ENCODE measurements at places on chromosomes 16 and 17.

- DNase-seq = peak; percentile 30
Measured at GRCh38 chr16:22300427-22301071, 3.3 kb downstream of the POLR3E start.

DNA sequence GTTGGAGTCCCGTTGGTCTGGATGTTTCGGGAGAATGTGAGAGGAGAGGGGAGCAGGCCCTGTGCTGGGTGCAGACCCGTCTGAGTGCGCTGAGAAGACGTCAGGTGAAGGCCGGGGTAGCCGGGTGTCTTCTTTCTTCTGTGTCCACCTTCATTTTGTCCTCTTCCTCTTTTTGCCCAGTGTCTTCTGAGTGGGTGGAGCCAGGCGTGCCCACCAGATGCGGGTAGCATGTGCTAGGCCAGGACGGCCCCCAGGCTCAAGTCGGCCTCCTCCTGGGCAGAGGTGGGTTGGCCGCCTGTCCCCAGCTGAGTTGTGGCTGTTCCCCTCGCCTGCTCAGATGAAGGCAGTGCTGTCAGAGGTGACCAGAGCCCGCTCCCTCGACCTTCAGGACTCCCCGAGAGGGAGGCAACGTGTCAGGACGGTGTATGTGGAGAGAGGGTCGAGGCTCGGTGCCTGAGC, 3.5 kb downstream of the METRNL start:
- no peak for DNase-seq

DNA sequence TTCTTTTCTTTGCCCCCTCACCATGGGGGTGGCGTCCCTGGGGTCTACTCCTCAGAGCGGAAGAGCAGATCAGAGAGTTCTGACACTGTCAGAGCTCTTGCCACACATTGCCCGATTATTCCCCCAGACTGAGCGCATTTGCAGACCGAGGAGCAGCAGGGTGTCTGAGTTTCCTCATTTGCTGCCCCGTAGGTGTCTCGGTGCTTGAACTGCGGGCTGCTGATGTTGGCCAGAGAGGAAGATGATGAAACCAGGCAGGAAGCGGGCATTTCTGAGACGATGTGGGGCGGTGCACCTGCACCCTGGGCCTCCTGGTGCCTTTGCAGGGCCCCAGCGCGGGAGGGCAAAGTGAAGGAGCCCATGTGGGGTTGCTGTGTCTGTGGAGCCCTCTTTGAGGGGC, 55.2 kb downstream of the ARSG start:
- DNase-seq = peak; percentile 16

DNA sequence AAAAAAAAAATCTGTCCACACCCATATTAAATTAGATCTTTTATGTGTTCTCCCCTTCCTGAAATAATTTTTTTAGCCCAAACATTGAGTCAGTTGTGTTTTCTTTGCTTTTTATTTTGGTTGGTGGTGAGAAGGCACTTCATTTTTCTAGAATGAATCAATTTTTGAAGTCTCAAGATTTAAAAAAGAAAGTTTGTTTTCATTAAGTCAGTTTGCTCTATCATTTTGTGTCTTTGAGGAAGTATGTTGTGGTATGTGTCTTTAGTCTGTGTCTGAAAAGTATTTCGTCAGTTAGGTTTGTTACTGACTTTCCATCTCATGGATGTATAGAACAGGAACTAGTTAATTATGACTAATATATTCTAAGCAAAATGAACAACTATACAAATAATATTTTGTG, 3.8 kb downstream of the IGF2BP1 start:
- no peak for DNase-seq

DNA sequence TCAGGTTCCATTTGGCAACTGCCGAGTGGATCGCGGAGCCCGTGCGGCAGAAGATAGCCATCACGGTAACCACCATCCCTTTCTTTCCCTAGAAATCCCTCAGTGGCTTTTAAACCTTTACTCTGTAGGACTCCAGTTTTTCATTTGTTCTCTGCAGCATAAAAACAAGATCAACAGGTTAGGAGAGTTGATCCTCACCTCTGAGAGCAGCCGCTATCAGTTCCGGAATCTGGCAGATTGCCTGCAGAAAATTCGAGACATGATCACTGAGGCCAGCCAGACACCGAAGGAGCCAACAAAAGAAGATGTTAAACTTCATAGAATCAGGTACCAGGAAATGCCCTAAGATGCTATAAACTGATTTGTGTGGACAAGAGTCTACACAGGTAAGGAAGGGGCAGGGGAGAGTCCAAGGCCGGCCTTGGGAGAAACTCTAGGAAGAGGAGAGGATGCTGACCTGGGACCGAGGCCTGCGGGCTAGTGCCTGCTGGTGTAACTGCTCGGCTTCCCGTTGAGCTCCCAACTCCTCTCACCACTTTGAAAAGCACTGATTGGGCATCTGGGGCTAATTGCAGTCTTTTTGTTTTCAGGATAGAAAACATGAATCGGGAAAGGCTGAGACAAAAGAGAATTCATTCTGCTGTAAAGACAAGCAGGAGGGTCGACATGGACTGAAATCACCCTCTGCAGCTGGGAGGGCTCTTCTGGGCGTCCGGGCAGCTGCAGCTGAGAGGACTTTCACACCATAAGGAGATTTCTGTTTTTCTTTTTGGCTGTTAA, 8.1 kb downstream of the MRPL58 start:
- DNase-seq = no peak

GRCh38 chr16:50102051-50102746, 36.4 kb downstream of the HEATR3 start:
- no peak for DNase-seq

DNA sequence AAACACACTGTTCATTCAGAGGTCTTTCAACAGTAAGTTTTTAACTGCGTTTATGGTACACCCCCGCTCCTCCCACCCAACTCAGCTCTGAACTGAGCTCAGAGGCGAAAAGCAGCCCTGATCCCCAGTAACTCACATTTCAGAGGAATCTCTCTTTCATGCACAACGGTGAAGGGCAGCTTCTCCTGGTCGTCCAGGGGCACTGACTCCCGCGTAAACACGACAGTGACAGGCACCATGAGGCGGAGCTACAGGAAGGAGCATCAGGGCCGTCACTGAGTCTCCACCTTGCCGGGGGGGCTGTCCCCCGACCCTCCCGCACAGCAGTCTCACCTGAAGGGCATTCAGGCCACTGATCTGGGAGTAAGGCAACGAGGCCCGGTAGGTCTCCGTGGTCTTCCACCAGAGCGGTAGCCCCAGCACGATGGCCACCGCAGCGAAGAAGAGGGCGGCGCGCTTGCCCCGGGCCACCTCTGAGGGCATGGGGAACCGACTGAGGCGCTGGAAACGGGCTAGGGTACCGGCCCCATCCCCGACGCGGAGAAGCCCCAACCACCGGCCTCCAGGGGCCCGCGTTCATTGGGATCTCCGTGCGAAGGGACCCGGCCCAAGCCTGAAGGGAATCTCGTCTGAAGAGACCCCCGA, 486 bp downstream of the PIGS start:
- peak; percentile 43 for DNase-seq

- no peak for DNase-seq
Measured at GRCh38 chr17:71802663-71803062, 318.2 kb upstream of the SOX9 start.

DNA sequence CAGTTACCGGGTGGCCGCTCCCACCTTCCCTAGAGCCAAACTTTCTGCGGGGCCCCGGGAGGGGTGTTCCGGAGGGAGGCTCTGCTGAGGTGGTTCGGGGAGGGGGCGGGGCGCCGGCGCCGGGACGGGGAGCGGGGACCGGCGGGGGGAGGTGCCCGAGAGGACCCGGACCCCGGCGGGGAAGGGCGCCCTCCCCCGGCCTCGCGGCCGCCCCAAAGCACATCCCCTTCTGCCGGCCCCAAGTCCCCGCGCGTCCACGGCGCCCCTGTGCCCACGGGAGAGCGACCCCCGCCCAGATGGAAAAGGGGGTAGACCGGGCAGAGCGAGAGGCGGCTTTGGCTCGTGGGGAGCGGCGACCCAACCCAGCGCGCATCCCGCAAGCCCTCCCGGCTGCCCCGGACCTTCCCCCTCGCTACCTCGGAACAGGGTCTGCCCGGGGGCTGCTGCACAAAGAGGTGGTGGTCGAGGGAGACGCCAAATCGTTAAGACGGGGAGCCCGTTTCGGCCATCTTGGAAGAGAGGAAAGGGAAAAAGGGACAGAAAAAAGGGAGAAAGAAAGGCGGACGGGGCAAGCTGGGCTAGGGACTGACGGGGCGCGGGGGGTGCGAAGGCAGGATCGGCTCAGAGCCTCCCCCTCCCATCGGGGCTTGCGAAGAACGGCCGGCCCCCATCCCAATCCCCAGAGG, 530 bp downstream of the PCGF2 start:
- no peak for DNase-seq

DNA sequence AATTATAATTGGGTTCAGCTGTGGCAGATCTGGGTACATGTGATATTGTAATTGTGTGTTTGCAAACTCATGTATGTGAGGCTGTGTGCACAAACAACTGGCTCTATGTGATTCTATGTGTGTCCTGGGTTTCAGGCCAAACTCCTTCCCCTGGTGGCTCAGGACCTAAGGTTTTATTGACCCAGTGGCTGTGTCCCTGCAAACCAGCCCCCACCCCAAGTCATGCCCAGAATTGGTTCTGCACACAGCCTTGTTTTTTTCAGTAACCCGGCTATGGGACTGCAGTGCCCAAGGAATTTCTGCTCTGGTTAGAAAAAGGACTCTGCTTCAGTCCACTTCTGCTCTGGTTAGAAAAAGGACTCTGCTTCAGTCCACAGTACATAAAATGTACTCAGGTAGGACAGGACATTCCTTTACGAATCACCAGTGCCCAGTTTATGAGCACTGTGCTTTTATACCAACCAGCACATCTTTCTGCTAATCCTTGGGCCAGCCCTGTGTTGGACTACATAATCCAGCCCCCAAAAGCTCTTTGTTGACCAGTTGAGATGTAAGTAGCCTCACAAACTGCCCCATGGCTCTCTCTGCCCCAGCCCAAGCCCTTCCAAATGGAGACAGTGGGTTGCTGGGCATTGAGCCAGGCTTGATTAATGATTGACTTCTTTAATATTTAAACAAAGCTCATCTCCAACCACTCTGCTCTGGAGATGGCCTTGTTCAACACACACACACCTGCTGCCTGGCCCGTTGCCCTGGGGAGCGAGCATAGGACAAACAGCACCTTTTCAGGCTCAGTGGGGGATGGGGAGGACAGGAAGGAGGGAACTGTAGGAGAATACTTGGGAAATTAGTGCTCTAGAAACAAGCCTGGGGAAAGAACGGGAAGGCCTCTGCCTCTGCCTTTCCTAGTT, 2.9 kb upstream of the KCNH6 start:
- DNase-seq = no peak

- peak; percentile 72 for DNase-seq
Measured at GRCh38 chr17:34980681-34981537, 597 bp downstream of the LIG3 start.

DNA sequence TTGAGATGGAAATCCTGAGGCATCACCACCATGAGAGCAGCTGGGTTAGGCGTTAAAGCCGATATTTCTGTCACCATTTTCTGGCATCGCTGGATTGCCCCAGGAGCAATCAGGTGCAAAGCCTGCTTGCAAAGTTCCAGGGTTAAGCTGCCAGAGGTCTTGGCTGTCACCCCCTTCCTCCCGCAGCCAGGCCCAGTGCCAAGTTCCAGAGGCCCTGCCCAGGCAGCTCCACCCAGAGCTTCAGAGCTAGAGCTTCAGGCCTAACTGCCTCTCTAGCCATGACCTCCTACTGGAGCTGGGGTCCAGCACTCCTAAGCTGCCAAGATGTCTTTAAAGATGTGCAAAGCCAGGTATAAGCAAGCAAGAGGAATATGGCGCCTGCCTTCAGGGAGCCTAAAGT, 8.8 kb upstream of the TMEM238L start:
- no peak for DNase-seq

DNA sequence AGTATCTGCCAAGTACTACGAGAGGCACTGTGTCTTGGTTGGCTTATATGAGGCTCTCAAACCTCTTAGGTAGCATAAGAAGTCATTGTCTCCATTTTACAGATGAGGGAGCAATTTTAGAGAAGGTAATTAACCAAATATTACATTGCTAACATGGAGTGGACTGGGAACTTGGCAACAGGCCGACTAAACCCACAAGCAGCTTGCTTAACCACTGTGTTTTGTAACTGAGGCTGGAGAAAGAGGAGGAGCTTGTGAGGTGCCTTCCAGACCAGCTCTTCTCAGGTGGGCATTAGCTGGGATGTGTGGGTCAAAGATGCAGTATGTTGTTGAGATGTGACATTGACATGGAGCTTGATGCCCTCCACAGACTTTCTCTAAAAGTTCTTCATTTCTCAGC, 835.6 kb upstream of the RBFOX1 start:
- DNase-seq = no peak

GRCh38 chr17:74455025-74455545, 11.3 kb upstream of the CD300A start:
- no peak for DNase-seq

- no peak for DNase-seq
Measured at GRCh38 chr17:70271200-70271599, 101.9 kb downstream of the KCNJ2 start.

DNA sequence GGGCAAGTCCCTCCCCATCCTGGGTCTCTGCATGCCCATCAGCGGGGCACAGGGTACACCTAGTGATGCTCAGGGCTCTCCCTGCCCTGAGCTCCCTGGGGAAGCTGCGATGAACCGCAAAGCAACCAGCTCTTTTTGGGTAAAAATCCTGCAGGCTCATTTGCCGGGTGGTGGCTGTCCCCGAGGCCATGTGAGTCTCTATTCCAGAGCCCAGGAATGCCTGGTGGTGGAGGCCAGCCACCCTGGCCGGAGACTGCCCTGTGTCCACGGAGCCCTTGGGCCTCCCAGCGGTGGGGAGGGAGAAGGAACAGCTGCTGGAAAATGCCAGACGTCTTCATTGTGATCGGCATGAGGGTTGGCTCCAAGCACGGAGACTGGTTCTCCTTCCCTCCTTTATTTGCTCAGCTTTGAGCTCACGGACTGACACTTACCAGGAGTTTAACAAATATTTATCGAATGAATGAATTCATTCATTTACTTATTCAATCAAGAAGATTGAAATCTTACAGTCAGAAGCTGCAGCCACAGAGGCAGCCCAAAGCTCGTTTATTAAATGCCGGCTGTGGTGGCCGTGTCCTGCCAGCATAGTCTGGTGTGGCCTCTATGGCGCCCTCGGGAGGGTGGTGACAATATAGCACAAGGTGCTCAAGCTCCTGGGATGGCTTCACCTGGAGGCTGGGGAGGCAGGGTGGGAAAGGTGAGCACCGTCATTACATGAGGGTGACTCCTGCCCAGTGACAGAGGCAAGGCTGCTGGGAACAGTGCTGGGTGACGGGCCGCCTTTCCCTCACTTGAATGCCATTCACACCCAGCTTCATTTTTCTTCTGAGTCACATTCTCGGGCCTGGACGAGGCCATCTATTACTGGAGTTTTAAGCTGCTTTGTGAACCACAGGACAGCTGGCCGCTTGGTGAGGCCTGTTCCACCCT, 31.1 kb upstream of the JPH3 start:
- no peak for DNase-seq

Measured in T follicular helper cell (primary cell).